ENCODE measurements at places on chromosomes 2 and 18.

DNA sequence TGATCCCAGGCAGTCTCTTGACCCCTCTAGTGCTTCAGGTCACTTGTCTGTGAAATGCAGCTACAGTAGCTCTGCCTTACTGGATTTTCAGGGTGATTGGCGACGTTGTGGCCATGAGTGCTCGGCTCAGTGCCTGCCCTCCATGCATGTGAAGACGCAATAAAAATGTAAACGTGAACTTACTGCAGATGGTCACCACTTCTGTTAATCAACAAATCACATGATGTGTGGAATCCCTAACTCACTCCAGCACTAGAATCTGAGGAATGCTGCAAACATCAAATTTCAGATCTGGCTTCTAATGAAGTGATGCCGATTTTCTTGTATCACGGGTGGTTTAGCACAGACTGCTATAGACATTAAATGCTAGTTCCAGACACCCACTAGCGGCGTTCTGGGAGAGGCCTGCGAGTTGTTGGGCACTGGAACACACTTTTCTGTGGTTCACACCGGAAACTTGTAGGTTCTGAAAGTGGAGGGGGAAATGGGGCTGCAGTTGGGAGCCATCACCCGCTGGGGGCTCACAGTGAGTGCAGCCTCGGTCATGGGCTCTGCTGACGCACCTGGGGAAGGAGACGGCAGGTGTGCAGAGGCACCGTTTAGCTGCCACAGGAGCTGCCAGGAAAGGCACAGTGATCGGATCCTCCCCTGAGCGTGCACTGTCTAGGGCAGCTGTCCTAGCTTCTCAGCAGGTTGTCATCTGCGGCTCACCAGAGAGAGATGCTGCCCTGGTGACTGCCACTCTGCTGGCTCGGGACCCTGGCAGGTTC, 6.5 kb downstream of the CNDP1 start:
- DNase-seq, result no peak

DNA sequence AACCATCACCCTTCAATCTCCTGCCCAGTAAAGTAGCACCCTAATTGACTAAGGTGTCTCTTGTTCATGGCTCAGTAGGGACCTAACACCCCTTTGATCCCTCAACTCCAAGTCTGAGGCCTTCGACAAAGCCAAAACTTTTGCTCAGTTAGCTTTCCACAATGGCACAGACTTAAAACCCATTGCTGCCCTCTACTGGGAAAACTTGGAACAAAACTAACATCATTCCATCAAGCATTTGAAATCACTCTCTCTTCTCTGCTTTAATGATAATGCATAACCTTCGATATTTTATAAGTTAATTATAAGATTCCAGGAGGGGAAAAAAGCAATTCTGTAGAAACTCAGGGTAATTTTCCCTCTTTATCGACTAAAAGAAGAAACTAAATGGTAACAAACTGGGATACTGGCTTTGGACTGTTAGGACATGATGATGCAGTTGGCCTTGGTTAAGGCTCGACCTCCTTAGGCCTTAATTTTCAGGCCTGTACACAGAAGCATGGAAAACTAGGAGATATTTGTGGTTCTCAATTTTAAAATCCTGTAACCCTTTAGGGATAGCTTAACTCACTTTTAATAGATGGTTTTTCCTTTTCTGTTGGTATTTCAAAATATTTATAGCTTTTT, 127.8 kb downstream of the STK39 start:
- peak; percentile 11 for DNase-seq

DNA sequence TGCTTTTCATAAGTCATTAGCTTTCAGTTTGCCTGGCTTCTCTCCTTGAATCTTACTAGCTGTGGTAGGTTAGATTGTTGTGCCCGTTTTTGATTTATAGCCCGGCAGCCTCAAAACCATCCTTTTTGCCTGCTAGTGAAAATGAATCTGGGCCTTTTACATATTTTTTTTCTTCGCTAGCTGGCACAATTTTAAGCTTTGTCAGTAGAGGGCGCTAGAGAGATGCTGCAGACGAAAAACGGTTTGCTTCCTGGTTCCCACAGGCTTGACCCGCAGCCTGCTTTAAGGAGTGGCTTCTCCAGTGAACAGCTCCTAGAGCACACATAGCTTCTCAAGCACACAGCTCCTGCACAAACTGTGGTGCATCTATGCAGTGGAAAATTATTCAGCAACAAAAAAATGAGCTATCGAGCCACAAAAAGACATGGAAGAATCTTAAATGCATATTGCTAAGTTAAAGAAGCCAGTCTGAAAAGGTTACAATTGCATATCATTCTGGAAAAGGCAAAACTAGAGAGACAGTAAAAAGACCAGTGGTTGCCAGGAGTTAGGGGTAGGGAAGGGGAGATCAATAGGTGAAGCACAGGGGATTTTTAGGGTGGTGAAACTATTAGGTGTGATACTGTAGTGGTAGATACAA, 47.9 kb downstream of the E2F6 start:
- no peak for DNase-seq

- no peak for DNase-seq
Observed at GRCh38 chr2:210461401-210461800, 15.2 kb downstream of the LANCL1 start.

- DNase-seq, result no peak
Observed at GRCh38 chr2:205273148-205273547, 409.2 kb upstream of the NRP2 start.

- DNase-seq, result no peak
Observed at GRCh38 chr2:176562359-176563078, 293.3 kb downstream of the MTX2 start.

DNA sequence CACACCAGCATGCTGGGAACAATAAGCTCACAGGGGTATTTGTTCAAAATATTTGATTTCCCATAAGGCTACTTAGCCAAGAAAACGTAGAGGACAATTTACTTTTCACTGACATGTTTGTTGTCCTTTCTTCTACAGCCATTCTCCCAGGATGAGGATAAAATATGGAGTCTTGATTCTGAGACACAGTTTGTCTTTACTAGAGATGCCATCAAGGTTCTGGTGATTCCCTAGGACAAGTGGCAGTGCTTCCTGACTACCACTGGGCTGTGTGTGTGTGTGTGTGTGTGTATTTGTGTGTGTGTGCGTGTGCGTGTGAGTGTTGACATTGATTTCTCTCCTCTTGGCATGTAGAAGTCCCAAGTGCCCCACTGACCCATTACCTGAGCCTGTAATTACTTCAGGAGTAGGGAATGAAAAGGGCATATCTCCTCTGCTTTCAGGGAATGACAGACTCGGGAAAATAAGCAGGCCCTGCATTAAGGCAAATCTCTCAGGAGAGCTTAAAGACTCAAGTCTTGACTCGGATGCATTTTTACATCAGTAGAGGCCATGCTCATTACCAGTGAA, 761.6 kb downstream of the DCC start:
- no peak for DNase-seq

- DNase-seq, result peak; percentile 78
Observed at GRCh38 chr2:218168635-218169462, 2.1 kb upstream of the CXCR1 start.

- no peak for DNase-seq
Observed at GRCh38 chr2:45855374-45855773, 203.9 kb downstream of the PRKCE start.

- no peak for DNase-seq
Observed at GRCh38 chr2:106709229-106709628, 176.7 kb downstream of the ST6GAL2 start.

DNA sequence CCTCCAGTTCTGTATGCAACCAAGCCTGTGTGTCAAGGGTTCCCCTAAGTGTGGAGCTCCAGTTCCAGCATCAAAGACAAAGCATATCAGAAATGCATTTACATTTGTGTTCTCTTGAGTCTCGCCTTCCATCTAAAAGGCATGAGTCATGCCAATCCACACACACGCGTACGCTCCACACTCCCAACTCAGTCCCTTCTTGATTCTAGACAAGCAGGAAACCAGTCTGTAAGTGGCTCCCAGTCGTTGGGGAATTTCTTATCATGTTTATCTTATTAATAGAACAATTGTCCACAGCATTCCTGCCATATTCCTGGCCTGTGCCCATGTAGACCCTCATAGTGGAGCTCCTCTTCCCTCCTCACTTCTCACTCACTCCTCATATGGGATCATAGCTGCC, 86.4 kb upstream of the SLC35G4 start:
- DNase-seq, result no peak

DNA sequence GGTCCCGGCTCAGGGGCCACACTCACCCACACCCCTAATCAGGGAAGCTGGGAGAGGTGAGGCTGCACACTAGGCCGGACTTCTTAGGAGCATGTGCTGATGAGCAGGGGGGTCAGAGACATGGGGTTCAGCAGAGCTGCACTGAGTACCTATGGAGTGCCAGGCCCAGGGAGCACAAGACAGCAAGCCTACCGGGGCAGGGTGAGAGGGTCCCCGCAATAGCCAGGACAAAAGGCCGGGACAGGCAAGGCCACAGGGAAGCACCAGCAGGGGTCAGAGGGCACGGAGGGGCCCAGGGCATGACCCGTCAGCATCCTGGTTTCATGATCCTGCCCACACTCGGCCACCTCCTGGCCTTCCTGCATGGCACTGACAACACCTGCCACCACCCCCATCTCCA, 73.5 kb downstream of the TNS1 start:
- no peak for DNase-seq

GRCh38 chr18:54671291-54671881, 80.3 kb downstream of the DYNAP start:
- no peak for DNase-seq

DNA sequence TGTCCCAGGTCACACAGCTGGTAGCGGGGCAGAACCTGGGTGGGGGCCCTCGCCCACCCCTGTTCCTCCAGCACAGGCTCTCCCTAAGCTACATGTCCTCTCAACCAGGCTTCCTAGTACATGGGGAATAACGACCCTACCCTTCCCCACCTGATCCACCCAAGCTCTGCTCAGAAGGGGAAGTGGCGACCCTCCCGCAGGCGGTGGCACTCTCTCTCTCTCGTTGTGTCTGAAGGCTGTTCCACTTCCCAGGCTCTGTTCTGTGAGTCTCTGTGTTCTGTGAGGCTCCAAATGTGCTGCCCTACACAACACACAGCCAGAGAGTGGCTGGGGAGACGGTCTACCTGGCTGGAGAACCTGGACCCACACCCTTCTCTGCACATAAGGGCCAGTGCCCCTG, 135.8 kb downstream of the COPS8 start:
- no peak for DNase-seq

GRCh38 chr2:100879296-100879695, 59.4 kb downstream of the NPAS2 start:
- DNase-seq, result no peak

GRCh38 chr2:111671426-111672150, 212.4 kb downstream of the ANAPC1 start:
- no peak for DNase-seq

- no peak for DNase-seq
Observed at GRCh38 chr18:23835091-23835490, 145.8 kb downstream of the LAMA3 start.

DNA sequence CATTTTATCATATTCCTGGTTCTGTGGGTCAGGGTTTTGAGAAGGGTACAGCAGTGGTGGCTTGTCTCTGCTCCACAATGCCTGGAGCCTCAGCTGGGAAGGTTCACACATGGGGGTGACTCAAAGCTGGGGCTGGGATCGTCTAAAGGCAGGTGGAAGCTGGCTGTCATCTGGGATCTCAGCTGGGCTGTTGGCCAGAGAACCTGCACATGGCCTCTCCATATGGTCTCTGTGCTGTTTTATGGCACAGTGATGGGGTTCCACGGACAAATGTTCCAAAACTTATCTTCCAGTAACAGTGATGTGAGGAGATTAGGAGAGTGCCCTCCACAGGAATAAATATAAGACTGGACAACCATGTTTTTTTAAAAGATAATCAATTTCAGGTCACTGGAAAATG, 191.4 kb downstream of the SS18 start:
- DNase-seq, result no peak

DNA sequence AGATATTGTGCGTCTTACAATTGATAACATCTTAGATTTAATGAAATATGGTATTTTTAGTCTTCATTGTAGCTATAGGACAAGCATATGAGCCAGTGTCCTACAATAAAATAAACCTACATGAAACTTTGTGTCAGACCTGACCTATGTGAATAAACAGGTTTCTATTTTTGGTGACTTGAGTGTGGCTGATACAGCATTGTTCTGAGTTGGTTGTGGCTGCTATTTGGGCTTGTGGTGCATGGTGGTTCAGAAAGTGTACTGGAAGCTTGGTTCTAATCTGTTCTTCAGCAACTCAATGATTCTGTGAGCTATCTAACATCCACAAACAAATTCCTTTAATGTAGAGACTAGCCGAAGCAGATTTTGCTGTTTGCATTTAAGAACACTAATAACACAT, 64.9 kb upstream of the MAP2 start:
- DNase-seq, result no peak

GRCh38 chr18:9808295-9809241, 77.2 kb upstream of the TXNDC2 start:
- DNase-seq, result no peak

DNA sequence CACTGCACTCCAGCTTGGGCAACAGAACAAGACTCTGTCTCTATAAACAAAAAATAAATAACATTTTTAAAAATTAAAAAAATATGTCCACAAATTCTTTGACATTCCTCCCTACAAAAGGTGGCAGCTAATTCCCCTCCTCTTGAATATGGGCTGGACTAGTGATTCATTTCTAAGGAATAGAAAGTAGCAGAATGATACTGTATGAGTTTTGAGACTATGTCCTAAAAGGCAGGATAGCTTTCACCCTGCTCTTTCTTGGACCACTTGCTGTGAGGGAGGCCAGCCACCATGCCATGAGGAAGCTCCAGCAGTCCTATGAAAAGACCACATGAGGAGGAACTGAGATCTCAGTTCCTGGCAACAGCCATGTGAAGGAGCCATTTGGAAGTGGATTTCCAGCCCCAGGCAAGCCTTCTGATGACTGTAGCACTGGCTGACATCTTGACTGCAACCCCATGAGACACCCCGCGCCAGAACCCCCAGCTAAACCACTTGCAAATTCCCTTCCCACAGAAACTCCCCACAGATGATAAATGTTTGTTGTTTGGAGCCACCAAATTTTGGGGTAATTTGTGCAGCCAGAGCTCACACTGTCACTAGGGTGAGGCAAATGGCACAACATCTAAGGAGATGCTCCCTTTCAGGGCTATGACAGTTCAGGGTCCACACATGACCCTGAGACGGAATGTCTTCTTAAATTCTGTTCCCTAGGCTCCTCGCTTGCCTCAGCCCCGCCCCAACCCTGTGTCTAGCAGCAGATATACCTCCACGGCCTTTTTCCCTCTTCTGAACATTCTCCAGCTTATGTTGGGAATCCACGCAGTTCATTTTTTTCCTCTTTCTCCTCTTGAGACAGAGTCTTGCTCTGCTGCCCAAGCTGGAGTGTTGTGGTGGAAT, 17.1 kb upstream of the ATOH8 start:
- DNase-seq, result no peak

Data from effector memory CD8-positive, alpha-beta T cell (primary cell).